ENCODE measurements at places on chromosomes 3 and 15.

GRCh38 chr3:197365586-197365985 lies 67.2 kb upstream of the DLG1 start:
- no peak for DNase-seq

GRCh38 chr3:197167549-197167948 lies 130.9 kb downstream of the DLG1 start:
- DNase-seq = no peak

- DNase-seq = no peak
Measured at GRCh38 chr15:63107895-63108546, 13.6 kb upstream of the LACTB start.

DNA sequence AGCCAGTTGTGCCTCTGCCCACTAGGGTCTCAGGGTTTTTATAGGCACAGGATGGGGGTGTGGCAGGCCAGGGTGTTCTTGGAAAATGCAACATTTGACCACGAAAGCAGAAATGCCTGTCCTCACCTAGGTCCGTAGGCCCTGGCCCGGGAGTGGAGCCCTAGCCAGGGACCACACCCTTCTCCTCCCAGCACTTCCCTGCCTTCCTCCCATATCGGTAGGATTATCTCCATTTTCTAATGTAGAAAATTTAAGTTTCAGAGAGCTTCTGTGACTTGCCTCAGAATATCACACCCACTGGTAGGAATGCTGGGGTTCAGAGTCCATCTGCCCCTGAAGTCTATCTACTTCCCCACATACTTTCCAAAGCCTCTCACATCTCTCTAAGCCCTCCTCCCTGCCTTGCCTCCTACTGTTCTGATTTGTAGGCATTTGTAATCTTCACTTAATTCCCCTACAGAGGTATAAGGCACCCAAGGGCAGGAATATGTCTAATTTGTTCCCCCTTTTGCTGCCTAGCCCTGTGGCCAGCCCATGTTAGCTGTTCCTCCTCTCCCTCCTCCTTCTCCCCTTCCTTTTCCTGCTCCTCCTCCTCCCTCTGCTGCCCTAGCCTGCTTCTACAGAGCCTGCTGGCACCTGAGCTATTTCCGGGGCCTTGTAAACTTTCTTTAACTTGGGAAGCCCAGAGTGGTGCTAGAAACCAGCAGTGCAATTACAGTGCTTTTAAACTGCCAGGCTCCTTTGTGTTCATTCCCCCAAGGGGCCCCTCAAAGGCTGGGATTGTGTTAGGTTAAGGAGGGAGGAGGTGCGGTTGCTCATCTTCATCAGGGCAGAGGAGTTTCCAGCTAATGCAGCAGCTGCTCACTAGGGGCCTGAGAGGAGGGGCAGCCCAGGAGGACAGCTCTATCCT lies 71.1 kb downstream of the MRPL46 start:
- DNase-seq = no peak

DNA sequence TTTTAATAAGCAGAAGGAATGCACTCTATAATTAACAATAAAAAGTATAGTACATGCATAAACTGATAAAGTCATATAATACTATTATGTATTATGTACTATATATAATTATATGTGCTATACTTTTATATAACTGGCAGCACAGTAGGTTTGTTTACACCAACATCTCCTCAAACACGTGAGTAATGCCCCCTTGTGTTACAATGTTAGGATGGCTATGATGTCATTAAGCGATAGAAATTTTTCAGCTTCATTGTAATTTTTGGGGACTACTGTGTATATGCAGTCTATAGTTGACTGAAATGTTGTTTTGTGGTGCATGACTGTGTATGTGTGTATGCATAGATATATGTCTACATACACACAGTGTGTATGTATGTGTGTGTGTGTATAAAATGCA lies 100.6 kb downstream of the SLMAP start:
- no peak for DNase-seq

DNA sequence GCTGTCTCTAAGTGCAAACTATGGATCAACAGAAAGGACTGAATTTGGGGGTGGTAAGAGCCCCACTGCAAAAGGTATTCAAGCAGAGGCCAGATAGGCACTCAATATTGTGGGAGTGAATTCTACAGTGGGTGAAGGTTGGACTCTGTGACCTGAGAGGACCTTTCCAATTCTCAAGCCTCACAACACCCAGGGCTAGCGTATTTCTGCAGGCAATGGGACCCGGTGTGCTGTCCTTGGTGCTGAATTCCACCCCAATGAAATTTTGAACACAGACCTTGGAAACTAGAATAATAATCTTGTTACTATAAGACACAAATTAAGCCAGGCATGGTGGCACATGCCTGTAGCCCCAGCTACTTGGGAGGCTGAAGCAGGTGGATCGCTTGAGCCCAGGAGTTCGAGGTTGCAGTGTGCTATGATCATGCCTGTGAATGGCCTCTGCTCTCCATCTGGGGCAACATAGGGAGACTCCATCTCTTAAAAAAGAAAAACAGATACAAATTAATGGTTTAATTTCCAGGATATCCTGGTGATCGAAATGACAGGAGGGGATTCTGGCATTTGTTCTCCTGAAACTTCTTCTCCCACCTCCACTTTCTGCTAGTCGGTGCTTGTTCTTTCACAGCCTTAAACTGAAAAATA lies 135.4 kb downstream of the RAB11A start:
- DNase-seq = no peak
